ENCODE measurements at places on chromosomes 5 and 9. TPM values are rescaled to one million over a fixed set of nuclear protein-coding genes. Genes with fewer than 3 reads are reported as not detected.

GRCh38 chr5:4640795-4641194, 499.3 kb upstream of the ADAMTS16 start:
- no peaks in the 10 kb centered on the region for H3K4me1 ChIP-seq
- H3K36me3 ChIP-seq, result no peaks in the 10 kb centered on the region
- no peaks in the 10 kb centered on the region for H3K27me3 ChIP-seq
- DNase-seq, result no peak
- no peak overlapping the region for H3K27ac ChIP-seq
- no peak overlapping the region for H3K4me3 ChIP-seq

GRCh38 chr5:158485047-158485446, 614.7 kb downstream of the EBF1 start:
- no peak for DNase-seq
- no peaks in the 10 kb centered on the region for H3K4me1 ChIP-seq
- H3K27me3 ChIP-seq, result no peaks in the 10 kb centered on the region

DNA sequence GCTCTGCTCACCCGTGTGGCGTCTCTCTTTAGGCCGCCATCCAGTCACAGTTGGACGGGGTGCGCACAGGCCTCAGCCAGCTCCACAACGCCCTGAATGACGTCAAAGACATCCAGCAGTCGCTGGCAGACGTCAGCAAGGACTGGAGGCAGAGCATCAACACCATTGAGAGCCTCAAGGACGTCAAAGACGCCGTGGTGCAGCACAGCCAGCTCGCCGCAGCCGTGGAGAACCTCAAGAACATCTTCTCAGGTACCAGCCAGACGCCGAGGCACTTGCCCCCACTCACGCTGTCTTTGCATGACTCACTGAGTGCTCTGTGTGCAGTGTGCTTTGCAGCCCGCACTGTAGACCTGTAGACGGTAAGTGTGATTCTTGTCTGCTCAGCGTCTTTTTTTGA, 4.5 kb downstream of the EXOC3 start:
- H3K36me3 ChIP-seq, result peaks cover 78% of the 10 kb centered on the region

The SUSD3 gene
- total RNA-seq, result 1.3 TPM

The PCDHGB1 gene
- 0.20 TPM for total RNA-seq

GRCh38 chr5:137834498-137835049, 33.1 kb upstream of the MYOT start:
- no peak for DNase-seq
- no peaks in the 10 kb centered on the region for H3K27me3 ChIP-seq
- H3K36me3 ChIP-seq, result peaks cover 4% of the 10 kb centered on the region
- no peak overlapping the region for H3K27ac ChIP-seq
- peaks cover 47% of the 10 kb centered on the region for H3K4me1 ChIP-seq
- no peak overlapping the region for H3K4me3 ChIP-seq

The SOHLH1 gene
- not detected for total RNA-seq

GRCh38 chr5:90338712-90339372, 70.7 kb downstream of the CETN3 start:
- no peak overlapping the region for H3K27ac ChIP-seq
- H3K4me3 ChIP-seq, result no peak overlapping the region
- H3K27me3 ChIP-seq, result no peaks in the 10 kb centered on the region
- peaks cover 8% of the 10 kb centered on the region for H3K4me1 ChIP-seq
- DNase-seq, result no peak
